Prostate gland (tissue), 2 donors: ENCODE measurements at places on chromosomes 12 and 14.

DNA sequence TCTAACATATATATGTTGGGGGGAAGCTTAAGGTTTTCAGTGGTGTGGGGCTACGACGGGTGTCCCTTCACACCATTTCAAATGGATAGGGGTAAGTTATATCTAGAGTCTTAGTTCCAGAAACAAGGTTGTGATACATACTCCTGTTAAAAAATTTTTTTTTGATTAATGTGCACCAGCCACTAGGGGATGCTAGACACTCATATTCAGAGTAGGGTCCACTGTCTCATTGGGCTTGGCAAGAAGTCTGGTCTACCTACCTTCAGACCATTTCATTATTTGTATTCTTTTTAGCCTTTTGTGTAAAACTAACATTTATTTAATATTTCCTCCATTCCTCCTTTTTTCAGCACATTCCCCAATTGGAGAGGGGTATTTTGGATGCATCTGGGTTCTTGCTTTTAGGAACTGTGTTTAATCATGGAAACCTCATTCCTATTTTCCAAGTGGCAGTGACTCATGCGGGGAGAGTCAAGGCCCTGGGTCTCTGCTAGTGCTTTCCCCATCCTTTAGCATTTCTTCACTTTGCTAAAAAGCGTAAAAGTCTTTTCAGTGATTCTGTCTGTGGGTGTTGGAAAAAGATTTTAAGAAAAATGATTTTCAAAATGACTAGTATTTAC, 33.4 kb downstream of the ANO4 start:
- peak; percentile 6 for DNase-seq

GRCh38 chr12:57343703-57344378, 87.0 kb downstream of the R3HDM2 start:
- no peak for DNase-seq

DNA sequence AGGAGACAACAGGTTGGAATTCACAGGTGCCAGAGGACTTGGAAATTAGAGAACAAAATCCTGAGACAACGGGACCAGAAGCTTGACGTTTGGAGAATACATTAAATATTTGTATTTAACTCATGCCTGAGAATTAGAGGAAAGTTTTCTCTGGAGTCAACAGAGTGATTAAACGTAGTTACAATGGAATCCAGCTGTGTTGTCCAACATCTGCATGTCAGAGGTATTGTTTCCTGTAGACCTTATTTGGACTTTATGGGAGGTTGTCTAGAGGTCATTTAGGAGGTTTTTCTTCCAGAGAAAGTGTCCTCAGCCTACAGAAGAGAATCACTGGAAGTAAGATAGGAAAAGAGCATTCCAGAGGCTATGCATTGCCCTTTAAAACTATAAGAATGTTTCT, 45.1 kb upstream of the RERGL start:
- DNase-seq = no peak

DNA sequence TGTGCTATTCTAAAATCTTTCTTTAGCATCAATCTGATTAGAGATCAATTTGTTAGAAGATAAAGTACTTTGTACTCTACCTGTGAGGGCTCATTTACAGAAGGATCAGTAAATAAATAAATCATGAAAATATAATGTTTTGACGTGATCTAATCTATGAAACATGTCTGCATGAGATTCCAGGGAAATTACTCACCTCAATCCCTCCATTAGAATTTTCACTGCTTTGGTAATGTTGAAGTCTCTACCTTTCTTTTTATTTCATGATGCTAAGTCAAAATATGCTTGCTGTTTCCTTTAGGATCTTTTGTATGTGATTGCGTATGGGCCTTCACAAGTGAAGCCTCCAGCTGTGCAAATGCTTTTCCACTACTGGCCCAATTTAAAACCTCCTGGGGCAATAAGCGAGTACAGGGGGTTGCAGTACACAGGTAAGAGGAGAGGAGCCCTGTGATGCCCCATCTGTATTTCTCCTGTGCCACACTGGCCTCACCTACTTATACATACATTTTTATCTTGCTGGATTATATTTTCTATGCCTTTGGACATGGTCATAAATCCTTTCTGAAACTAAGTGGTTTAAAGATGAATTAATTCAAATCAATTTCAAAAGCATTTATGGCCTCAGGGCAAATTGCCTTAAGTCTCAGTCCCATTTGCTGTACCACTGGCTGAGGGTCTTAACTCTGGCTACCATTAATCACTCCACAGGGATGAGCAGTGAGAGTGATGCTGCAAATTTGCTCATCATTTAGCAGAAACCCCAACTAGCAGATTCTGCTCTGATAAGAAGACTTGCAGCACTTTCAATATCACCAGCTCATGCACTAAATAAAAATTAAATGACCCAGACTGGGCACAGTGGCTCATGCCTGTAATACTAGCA, 66.4 kb downstream of the UNC79 start:
- no peak for DNase-seq

DNA sequence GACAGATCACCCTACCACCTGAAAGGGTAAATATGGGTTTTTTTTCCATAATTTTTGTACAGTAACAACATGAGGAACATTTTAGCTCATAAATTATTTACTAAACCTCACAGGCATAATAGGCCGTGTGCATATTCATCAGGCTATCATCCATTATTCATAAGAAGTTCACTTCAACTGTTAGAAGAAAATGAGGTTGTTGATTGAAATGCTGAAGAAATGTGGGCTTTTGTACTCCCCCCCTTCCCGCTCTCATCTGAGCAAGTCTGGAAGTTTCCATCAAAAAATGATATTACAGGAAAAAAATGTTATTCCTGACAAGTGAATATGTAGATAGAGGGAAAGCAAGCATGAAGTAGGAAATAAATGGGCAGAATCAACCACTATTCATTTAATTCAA, 7.9 kb upstream of the POU6F1 start:
- no peak for DNase-seq

GRCh38 chr14:38063711-38064320, 143.9 kb upstream of the SSTR1 start:
- no peak for DNase-seq

DNA sequence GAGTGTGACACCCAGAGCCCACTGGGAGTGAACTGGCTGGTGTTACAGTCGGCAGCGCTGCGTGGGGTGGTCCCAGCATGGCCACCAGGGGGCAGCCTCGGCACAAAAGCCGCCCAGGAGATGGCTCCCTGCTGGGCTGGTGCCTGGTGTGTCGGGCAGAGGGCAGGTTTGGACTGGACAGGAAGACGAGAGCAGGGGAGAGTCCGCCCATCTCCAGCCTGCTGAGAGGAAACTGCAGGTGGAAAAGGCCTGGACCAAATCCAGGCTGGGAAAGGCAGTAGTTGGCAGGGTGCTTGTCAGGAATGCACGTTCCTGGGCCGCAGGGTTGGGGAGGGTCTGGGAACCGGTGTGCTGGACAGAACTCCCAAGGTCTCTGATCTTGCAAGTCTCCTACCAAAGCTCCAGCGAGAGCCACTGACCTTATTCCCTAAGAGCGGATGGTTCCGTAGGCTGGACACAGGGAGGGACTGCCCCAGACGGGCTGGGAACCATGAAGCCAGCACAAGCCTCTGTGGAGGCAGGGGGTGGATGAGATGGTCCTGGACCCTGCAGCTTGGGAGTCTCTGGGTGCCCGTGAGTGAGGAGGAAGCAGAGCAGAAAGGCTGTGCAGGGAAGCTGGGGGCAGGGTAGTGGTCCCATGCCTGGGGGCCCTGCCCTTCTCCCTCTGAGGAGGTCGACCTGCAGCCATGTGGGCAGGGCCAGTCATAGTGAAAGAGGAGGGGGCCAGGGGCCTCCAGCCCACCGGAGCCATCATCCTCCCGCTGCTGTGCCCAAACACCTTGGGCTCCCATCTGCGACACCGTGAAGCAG, 1.8 kb downstream of the AHNAK2 start:
- peak; percentile 80 for DNase-seq

- DNase-seq = no peak
These were observed 331.4 kb downstream of the BCAT1 start for GRCh38 chr12:24617471-24617870.
